Ureter (tissue), 1 donor: ENCODE measurements at places on chromosomes 4 and X.

DNA sequence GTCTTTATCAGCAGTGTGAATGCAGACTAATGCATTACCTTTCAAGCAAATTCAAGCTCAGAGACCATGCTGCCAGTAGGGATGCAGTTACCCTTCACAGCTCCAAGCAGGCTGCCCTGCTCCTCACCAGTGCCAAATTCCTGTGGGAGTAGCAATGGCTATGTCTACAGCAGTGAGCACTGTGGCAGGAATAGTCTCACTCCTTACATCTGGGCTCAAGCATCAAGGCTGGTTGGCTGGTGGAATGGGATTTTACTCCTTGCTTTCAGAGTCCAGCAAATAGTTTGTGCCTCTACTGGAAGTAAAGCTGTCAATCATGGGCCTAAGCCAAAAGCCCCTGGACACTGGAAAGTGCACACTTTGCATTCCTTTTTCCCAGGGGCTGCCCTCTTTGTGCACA, 1030.8 kb downstream of the SH3BGRL start:
- no peak for DNase-seq

DNA sequence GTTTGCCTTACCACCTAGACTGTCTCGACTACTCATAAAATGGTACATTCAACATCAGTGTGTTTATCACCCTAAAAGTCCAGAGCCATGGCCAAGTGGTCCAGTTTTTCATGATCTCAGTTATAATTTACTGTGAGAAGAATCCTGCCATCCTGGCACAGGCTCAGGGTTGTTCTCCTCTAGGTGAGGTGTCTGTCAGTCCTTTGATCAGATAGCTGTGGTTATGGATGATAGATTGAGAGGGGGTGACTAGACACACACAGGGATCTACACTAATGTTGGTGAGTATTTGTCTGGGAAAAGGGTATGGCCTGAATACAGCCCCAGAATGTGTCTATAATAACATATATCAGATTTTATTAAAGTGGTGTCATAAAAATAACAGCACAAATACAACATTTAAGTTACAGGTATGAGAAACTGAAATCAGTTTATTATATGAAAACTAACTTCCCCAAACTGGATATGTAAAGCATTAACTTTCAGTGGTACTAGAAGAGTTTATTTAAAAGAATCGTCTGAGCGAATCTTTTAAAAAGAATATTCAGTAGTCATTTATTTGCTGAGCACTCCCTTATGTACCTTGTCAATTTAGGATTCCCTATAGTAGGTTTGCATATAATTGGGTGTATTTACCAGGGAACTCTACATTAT, 93.3 kb downstream of the STIM2 start:
- DNase-seq: no peak

DNA sequence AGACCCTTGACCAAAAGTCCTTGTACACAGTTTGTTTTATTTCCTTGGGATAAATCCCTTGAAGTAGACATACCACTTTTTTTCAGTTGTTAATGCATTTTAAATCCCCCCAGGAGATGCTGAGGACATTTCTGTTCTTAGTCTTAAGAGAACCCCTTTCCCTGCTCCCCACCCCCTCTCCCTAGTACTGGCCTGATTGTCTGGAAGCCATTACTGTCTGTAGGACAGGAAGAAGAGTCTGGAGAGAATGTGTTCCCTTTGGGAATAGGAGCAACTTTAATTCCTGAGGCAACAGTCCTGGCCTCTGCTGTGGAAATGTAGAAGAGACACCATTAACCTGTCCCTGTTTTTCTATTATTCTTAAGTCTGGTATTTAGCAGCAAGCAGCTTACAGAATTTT, 52.3 kb upstream of the TMEM131L start:
- no peak for DNase-seq

GRCh38 chr4:102687373-102687981, 73.3 kb downstream of the MANBA start:
- DNase-seq: no peak

DNA sequence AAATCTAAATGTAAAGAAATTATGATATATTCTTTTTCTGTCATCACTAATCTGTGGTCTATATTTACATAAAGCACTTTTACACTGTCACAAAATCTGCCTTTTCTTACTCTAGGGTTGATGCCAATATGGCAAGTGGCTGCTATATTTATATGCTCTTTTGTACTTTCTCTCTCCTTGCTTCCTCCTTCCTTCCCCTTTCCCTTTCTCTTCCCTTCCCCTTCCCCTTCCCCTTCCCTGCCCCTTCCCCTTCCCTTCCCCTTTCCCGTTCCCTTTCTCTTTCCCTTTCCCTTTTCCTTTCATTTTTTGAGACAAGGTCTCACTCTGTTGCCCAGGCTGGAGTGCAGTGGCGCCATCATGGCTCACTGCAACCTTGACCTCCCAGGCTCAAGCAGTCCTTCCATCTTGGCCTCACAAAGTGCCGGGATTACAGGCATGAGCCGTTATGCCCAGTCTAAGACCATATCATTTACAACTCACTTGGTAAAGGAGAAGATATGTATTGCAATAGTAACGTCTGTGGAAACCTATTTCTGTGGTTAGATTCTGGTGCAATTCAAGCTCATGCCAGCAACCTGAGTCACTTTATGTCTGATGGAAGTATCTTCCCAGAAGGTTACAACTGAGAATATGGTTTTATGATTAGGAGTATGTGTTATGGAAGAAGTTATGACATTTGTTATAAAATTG, 13.9 kb upstream of the PLAC8 start:
- no peak for DNase-seq

- no peak for DNase-seq
These were observed 404.6 kb upstream of the F9 start for GRCh38 chrX:139125916-139126315.

- no peak for DNase-seq
These were observed 522.8 kb downstream of the IL1RAPL1 start for GRCh38 chrX:29110041-29110440.

- DNase-seq: no peak
These were observed 12.5 kb downstream of the HPF1 start for GRCh38 chr4:169745291-169745690.

- no peak for DNase-seq
These were observed 15.8 kb upstream of the LDB2 start for GRCh38 chr4:16914208-16914607.

DNA sequence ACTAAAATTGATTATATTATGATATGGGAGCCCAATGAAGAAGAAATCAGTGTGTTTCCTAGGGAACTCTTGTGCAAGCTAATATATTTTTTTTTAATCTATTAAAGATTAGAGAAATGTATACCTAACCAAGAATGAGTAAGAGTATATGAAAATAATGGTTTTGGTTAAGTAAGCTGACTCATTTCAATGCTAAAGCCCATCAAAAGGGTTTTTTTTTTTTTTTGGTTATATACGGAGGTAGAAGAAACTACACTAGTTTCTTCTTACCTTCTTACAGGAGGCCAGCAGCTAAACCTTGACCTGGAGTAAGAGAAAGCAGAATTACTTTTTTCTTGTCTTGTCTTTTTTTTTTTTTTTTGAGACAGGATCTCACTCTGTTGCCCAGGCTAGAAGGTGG, 27.5 kb downstream of the RUFY3 start:
- no peak for DNase-seq

DNA sequence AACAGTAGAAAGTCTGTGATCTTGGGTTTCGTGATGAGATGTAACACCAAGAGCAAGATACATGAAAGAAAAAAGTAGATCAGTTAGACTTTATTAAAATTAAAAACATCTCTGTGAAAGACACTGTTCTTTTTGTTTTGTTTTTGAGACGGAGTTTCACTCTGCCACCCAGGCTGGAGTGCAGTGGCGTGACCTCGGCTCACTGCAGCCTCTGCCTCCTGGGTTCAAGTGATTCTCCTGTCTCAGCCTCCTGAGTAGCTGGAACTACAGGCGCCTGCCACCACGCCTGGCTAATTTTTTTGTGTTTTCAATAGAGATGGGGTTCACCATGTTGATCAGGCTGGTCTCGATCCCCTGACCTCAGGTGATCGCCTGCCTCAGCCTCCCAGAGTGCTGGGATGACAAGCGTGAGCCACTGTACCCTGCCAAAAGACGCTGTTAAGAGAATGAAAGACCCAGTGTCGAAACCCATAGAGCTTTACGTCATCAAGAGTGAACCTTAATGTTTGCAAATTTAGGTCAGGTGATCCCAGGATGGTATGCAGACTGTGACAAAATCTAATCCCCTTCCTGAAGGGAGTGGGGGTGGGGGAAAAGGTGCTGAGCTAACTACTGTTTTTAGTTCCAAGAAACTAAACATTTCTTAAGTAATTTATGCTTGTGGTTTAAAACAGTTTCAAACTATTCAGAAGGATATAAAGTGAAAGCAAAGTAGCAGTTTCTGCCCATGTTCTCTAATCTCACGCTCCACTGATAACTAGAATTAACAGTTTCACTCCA, 8.0 kb downstream of the OFD1 start:
- DNase-seq: no peak

DNA sequence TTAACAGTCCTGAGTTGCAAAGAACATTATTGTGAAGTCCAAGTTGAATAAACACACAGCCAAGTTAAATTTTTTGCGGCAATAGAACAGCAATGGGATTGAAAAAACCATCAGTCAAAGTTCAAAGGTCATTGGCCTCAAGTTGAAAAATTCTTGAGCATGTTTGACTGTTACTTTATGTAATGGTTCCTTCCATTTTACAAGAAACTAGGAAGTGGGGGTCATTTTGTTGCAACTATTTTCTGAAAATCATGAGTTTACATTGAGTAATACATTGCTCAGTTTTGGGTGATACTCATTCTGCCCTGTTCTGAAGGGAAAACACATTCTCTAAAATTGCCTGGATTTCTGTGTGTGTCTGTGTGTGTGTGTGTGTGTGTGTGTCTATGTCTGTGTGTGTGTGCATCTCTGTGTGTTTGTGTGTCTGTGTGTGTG, 5.2 kb upstream of the IRF2 start:
- DNase-seq: no peak

- no peak for DNase-seq
These were observed 23.5 kb downstream of the CHM start for GRCh38 chrX:86023811-86024210.

- no peak for DNase-seq
These were observed 858.8 kb upstream of the FRG1 start for GRCh38 chr4:189081826-189082225.

DNA sequence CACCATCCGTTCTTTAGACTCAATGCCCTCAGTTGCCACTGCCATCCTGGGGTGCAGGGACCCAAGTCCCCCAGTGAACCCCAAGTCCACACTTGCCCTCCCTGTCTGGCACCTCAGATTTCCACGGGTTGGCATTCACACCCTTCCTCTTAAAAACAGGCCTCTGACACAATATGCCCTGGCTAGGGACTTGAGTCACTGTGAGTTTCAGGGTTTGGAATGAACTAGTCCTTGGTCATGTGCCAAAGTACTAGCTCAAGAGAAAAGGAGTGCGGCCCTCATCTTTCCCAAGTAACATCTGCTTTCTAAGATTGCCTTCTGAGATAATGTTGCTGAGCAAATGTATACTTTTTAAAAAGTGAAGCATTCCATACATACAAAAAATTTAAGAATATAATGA, 134.0 kb downstream of the MID1 start:
- no peak for DNase-seq

DNA sequence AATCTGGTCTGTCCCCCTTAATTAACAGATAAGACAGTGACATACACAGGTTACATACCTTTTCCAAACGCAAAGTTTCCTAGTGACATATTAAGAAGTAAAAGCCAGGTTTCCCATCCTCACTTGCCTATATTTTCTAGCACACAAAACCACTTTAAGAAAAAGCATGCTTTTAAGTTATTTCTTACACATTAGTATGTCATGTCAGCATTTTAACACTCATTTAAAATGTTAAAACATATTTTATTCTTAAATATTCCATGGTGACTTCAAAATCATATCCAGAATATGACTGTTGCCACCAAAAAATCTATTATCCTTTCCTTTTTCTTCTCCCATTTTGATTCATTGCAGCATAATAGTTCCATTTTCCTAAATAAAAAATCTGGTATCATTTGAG, 1830.2 kb downstream of the STIM2 start:
- DNase-seq: no peak

GRCh38 chrX:39633293-39633692, 464.5 kb downstream of the BCOR start:
- DNase-seq: no peak

GRCh38 chrX:38214551-38215531, 5.8 kb downstream of the SRPX start:
- DNase-seq: no peak

GRCh38 chr4:170226288-170226687, 136.5 kb upstream of the AADAT start:
- DNase-seq: peak; percentile 50

DNA sequence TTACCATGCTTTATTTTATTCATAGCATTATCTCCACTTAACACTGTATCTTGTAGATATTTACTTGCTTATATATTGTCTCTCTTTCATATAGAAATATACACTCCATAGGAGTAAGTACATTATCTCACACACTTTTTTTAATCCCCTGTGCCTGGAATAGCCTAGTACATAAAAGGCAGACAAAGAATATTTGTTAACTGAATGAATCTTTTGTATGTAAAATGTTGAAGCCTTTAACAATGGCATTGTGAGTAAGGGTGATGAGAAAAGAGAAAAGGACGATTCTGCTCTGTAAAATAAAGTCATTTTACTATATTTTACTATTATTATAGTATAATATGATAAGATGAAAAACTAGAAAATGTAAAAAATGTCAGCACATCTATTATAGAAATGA, 97.7 kb upstream of the PDHA2 start:
- DNase-seq: no peak

DNA sequence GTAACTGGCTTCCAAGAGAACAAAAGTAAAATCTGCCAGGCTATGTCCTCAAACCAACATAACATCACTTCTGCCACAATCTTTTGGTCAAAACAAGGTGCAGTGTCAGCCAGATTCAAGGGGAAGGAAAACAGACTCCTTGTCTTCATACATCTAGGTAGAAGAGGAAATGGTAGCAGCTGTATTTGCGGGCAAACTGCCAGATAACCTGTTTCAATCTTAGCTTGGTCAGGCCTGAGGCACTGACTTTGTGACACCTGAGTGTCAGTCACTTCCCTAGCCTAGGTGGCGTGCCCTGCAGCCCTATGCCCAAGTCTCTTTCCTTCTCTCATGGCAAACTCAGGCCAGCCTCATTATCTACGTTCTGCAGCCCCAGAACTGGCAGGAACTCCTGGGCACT, 146.2 kb upstream of the JADE1 start:
- DNase-seq: peak; percentile 67

- DNase-seq: no peak
These were observed 83.9 kb upstream of the PACRGL start for GRCh38 chr4:20616313-20616712.

- no peak for DNase-seq
These were observed 51.6 kb upstream of the ADRA2C start for GRCh38 chr4:3714642-3715001.

- no peak for DNase-seq
These were observed 2.3 kb downstream of the HAUS7 start for GRCh38 chrX:153468008-153468580.

DNA sequence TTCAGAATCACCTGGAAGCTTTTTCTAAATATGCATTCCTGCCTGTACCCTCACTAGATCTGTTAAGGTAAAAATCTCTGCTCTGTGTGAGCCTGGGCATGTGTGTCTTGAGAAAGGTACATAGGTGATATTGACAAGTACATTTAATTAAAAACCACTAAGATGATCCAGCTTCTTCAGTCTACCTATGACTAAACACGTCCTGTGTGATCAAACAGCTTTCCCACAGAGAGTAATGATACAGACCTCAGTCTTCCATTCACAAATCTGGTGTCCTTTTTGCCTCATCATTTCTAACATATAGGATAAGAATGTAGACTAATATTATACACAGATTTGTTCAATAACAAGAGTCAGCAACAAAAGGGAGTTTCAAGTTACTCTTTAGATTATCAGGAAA, 42.6 kb downstream of the GALNT7 start:
- DNase-seq: no peak

GRCh38 chr4:86033171-86033570, 326.7 kb downstream of the MAPK10 start:
- peak; percentile 49 for DNase-seq
